ENCODE measurements at places on chromosomes 2 and 18. TPM values are rescaled to one million over a fixed set of nuclear protein-coding genes. Genes with fewer than 3 reads are reported as not detected.

GRCh38 chr2:48600204-48600813 lies 17.3 kb upstream of the GTF2A1L start:
- DNase-seq: no peak

DNA sequence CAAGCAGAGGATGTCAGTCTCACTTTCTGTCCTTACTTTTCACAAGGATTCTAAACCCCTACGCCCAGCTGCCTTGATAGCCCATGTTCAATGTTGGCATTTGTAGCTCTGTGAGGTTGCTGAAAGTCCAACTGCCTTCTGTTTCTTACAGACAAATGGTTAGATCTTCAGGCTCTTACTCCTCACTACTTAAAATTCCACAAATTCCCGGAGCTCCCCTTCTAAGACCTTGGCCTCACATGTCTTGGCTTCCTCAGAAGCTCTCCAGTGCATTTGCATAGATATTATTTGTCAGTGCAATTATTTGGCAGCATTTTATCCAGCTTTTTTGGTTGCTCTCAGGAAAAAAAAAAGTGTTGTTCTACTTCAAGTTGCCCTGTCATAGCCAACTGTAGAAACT lies 453.7 kb upstream of the CELF4 start:
- DNase-seq: no peak

GRCh38 chr2:105615305-105615704 lies 129.4 kb upstream of the NCK2 start:
- DNase-seq: no peak

DNA sequence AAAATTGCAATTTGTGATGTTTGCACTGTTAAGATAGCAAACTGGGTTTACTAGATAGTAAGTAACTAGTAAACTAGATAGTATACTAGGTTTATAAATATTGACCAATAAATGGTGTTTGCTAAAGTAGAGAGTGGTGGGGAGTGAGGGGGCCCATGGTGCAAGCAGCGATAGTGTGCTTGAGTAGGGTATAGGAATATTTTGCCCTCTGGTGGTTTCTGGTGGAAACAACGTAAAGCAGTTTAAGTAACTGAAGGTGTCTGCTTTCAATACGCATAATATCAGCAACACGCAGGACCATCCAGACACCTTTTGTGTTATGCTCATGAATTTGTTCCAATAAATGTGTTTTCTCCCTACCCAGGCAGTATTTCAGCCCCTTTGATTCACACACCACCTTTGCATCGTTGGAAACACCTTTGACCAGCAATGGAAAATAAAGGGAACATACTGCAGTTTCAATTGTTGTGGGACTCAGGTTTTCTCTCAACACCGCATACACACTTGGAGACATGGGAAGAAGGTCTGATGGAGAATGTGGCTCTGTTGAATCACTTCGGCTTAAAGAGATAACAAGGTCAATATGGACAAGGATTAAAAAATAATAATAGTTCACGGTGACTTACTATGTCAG lies 16.7 kb upstream of the STAT1 start:
- DNase-seq: peak; percentile 34

GRCh38 chr2:86302320-86302719 lies 35.1 kb downstream of the REEP1 start:
- no peak for DNase-seq

DNA sequence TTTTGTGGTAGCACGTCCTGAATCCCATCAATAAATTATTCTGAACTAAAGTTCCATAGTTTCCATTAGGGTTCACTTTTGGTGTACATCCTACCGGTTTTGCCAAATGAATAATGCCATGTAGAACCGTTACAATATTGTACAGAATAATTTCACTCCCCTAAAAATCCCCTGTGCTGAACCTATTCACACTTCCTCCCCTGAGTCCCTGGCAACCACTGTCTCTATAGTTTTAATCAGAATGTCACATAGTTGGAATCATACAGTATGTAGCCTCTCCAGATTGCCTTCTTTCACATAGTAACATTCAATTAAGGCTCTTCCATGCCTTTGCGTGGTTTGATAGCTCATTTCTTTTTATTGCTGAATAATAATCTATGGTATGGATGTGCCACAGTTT lies 9.6 kb upstream of the CASP8 start:
- DNase-seq: no peak

GRCh38 chr2:241188361-241189092 lies at the start of gene ANO7:
Gene ANO7 (plus strand): TSS chr2:241188677. CDS start chr2:241190064, 1,387 bp downstream.
- DNase-seq: no peak

DNA sequence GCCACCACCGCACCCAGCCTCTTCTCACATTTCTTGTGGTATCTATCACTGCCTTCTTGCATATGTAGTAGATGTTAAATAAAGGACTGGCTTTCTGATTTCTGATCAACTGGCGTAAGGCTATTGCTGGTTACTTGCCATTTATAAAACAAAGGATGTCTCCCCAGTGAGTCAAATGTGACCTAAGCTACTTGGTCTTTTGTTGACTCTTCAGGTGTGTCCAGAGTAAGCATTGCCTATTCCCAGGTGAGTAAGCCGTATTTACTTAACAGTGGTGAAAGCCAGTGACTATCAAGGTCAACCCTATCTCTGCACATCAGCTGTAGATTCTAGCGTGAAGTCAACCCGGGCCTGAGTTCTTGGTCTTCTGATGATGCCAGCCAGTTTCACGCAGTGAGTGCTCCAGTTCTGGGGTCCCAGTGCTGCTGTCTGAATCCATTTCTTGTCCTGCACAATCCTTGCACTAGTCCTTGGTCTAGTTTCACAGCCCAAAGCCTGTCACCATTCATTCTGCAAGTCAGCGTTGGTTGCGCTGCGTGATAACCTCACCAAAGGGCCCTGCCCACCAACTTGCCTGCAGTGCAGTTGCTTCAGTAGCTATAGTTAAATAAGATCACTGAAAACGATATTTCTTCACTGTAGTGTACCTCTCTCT lies 120.2 kb downstream of the GBX2 start:
- no peak for DNase-seq

- DNase-seq: no peak
Observed at GRCh38 chr2:104120171-104120570, 733.7 kb upstream of the POU3F3 start.

GRCh38 chr18:3709205-3709604 lies 259.2 kb downstream of the TGIF1 start:
- no peak for DNase-seq

DNA sequence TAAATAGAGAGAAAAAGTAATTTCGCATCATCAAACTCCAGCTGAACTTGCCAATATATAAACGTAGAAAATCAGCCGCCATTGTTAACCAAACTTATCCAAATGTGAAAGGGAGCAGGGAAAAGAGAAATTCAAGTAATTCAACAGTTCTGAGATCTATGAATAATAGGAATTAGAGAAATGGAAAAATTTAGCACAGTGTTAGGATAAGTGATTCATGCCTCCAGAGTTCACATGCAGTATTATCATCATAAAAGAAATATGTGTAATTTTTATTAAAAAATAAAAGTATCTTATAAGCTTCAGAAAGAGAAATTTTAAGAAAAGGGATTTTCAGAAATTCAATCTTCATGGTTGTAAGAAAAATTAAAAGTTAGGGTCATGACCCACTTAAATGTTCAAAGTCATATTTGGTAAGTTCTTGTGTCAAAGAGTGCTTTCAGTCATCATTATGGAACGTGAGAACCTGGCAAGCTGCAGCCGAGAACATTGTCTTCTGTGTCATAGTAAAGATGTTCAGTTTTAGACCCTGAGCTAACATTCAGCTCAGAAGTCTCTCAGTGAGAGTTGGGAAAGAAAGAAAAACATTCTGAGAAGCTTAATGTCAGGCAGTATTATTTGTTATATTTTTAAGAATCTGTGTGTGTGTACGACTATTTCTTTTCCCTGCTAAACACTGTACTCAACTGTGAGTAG lies 414.3 kb upstream of the RGPD4 start:
- no peak for DNase-seq

- no peak for DNase-seq
Observed at GRCh38 chr2:40348665-40349064, 103.2 kb downstream of the SLC8A1 start.

GRCh38 chr18:58863539-58864145 lies 1.0 kb upstream of the ZNF532 start:
- peak; percentile 50 for DNase-seq

DNA sequence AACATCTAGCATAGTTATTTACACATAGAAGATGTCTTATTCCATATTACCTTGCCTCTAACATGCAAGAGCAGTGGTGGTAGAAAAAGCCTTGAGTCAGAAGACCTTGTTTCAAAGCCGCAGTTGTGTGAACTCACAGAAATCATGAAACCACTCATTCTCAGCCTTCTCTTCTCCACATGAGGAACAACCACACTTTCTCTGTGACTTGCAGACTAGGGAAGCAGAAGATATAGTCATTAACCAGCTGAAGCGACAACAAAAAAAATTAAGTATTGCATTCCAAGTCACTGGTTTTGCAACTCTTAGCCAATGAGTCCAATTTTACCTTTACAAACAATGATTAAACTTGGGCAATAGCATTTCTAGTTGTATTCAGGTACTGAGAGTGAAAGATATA lies 19.0 kb downstream of the TWSG1 start:
- DNase-seq: no peak

DNA sequence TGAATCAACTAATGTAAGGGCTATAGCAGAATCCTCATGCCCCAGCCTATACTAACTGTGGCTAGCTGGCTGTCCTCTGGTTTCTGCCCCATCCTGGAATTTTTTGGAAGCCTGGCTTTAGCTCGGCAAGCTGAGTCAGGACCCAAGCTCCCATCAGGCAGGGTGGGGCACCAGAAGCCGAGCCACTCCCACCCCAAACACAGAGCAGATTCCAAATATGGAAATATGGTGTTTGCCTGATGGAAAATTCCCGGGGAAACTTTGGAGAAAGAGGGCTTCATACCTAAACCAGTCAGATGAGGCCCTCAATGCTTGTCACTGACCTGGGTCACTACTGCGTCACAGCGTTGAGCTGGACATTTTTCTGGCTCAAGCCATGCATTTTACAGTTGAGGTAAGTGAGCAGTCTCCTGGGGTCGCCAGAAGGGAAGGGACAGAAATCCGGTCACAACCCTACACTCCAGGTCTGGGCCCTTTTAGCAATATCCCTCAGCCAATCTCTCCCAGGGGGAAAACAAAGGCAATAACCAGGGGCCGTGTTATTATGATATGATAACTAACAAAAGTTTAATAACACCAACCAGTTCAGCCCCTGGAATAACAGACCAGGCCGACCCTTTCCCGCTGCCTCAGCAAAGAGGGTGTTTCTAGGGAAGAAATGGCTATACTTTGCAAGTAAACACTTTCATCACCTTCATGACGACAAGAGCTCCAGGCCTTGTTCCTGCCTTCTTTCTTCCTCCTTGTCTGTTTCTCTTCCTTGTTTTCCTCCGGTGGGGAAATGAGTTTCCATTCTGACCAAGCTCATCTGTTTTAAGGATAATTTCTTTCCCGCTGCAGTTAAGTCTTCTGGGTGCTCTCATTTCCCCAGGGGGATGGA lies 37.7 kb downstream of the PSD4 start:
- peak; percentile 55 for DNase-seq

GRCh38 chr2:232211743-232212686 lies 166.5 kb upstream of the ALPP start:
- no peak for DNase-seq

DNA sequence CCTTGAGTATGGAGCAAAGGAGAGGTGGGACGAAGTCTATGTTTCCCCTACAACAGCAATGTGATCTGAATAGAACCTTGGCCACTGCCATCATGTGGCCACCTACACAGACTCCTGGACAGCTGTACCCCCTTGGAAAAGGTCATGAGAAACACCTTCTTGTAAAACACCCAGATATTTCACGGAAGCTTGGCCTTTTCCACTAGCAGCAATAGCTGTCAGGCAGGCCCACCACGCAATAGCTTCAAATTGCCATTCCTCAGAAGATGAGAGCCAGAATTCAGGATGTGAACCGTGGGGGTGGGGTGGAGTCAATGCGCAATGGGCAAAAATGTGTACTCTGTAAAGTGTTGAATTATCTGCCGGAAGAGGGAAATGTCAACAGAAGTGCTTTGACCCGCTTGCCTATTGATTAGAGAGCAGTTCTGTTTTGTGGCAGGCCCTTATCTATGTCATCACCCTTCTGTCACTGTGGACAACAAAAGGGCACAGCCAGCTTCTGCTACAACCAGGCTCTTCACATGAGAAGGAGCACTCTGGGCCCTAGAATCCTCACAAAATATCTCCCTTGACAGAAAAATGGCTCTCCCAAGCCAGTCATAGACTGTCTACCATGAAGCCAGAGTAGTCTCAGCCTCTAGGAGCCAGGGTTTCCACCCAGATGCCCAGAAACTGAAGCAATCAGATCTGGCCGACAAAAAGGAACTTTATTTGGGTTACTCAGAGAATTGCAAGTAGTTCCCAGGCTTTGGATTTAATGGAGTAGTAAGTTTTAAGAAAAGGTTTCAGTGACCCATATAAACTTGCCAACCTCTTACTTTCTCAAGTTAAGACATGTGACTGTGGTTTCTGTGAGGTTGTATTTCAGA lies 9.5 kb downstream of the INPP1 start:
- DNase-seq: no peak

DNA sequence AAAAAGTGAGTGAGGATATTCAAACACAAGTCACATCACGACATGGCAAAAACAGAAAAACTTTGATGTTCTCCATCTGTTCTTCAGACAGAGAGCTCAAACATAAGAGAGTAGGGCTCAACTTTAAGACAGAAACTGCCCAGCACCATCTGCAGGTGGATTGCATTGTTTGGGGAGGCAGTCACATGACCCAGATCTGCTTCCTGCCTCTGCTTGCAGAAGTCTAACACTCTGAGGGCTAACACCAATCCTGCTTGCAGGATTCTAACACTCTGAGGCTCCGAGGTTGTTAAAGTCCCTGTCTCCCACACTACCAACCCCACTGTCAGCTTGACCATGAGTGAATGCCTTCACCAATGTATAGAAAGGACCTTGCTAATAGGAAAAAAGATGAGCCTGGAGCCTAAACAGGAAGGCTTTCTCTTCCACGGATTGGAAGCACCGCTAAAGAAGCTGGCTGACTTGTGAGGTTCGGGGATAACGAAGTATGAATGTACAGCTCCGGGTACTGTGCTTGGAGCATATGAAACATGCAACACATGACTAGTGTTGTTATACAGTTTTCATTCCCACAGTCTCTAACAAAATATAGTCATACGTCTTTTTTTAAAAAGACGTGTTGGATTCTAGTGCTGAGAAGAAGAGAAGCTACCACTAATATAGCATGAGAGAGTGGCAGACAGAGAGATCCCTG lies 176.6 kb upstream of the CREB1 start:
- DNase-seq: peak; percentile 22

DNA sequence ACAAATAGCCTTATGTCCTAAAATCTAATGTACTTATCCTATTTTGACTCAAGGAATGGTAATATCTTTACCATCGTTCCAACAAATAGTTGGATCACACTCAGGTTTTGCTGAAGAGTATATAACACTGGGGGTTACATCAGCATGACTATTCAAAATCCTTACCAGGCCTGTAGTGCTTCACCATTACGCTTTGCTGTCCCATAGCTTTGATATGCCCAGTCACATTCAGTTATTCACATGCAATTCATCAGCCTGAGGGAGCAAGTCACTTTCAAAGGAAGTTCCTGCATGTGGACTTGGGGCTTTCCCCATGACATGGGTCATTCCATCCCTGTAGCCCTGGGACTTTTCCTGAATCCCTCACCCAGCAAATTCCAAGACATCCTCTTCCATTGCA lies 39.6 kb downstream of the FTCDNL1 start:
- no peak for DNase-seq

GRCh38 chr2:214995926-214996670 lies 142.3 kb downstream of the ABCA12 start:
- no peak for DNase-seq

The CNGA3 gene
- not detected for total RNA-seq

The SLC19A3 gene
- 0.51 TPM for total RNA-seq

The UGT1A5 gene
- total RNA-seq: not detected

The LHCGR gene
- not detected for total RNA-seq

The NR4A2 gene
- total RNA-seq: 1.3 TPM

The TLX2 gene
- total RNA-seq: 0.55 TPM

The ZAP70 gene
- 3.7 TPM for total RNA-seq

The ARID5A gene
- total RNA-seq: 52.4 TPM

The NDC80 gene
- total RNA-seq: 0.26 TPM

The PUS10 gene
- total RNA-seq: 8.5 TPM
